Astrocyte (in vitro differentiated cells and primary cell): ENCODE measurements at places on chromosomes 11 and 22. TPM values are rescaled to one million over a fixed set of nuclear protein-coding genes. Genes with fewer than 3 reads are reported as not detected.

- H3K36me3 ChIP-seq, result no peaks in the 10 kb centered on the region
- DNase-seq, result no peak
- H3K27ac ChIP-seq, result no peak overlapping the region
- H3K27me3 ChIP-seq, result peaks cover 5% of the 10 kb centered on the region
Observed at GRCh38 chr11:65588199-65589054, 7.2 kb downstream of the KCNK7 start.

GRCh38 chr11:14789879-14790484 lies 102.0 kb downstream of the CYP2R1 start:
- no peak overlapping the region for H3K4me3 ChIP-seq
- H3K4me1 ChIP-seq, result no peaks in the 10 kb centered on the region
- no peaks in the 10 kb centered on the region for H3K27me3 ChIP-seq
- H3K27ac ChIP-seq, result no peak overlapping the region

- H3K27ac ChIP-seq, result no peak overlapping the region
- DNase-seq, result no peak
- no peaks in the 10 kb centered on the region for H3K36me3 ChIP-seq
- no peaks in the 10 kb centered on the region for H3K27me3 ChIP-seq
Observed at GRCh38 chr11:71214553-71215424, 37.6 kb downstream of the SHANK2 start.

DNA sequence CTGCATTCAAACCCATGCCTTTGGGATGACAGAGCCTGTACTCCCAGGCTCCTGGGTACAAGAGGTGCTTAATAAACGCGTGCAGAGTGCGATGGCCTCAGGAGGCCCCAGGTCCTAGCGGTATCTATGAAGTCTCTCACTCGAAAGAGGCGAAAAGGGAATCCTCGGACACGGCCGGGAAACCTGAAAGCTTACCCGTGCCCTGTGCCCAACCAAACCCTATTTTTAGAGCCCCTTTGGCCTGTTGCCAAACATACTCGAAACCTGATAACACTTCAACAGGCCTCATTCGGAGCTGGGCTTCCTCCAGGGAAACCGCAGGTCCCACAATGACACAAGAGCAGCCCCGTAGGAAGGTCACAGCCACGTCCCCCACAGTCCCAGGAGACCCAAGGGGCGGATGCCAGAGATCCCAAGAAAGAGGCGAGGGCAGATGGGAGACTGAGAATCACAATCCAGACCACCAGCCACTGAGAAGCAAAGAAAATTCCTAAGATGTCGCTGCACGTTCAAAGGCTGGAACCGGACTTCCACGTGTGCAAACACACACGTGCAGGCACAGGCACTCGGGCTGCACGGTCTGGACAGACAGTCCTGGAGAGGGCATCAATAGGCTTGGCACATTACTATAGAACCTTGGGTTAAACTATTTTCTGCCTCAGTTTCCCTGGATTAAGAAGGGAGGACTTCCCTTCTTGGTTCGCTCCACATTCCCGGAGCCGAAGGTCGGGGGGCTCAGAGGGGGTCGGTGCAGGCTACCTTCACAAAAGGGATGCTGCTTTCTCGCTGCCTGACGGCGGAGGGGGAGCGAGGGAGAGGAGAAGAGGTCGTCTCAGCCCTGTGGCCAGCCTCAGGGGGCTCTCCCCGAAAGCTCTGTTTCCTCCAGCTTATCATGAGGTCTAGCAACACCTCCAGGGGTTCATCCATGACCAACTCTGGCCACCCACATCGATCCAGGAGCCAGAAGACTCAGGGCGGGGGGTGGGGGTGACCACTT lies 8.2 kb downstream of the PDGFB start:
- H3K27me3 ChIP-seq, result peaks cover 8% of the 10 kb centered on the region
- H3K4me3 ChIP-seq, result no peak overlapping the region
- no peaks in the 10 kb centered on the region for H3K36me3 ChIP-seq

- no peaks in the 10 kb centered on the region for H3K4me1 ChIP-seq
- no peaks in the 10 kb centered on the region for H3K27me3 ChIP-seq
- H3K27ac ChIP-seq, result no peak overlapping the region
- DNase-seq, result peak; percentile 53
- no peaks in the 10 kb centered on the region for H3K36me3 ChIP-seq
Observed at GRCh38 chr11:16346975-16347374, 9.4 kb downstream of the SOX6 start.

DNA sequence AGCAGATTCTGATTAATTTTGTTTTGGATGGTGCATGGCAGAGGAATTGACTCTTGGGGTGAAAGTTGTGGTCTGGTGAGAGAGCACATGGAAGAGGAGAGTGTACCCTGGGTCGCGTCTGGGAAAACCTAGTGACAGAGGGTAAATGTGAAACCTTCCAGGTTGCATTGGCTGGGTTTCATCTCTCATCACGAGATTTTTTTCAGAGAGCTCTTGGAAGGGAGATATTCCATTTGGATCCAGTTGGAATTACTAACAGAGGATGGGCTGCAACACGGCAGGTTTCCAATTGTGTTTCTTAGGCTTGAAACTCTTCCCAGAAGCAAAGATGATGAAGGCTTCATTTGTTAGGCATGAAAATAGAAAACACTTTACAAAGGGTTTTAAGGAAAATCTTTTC lies 109.7 kb upstream of the MTMR2 start:
- H3K4me1 ChIP-seq, result peaks cover 5% of the 10 kb centered on the region
- no peaks in the 10 kb centered on the region for H3K27me3 ChIP-seq
- H3K27ac ChIP-seq, result no peak overlapping the region
- no peak overlapping the region for H3K4me3 ChIP-seq
- no peak for DNase-seq

GRCh38 chr11:129652835-129653234 lies 162.8 kb upstream of the TMEM45B start:
- no peaks in the 10 kb centered on the region for H3K4me1 ChIP-seq
- peak; percentile 78 for DNase-seq
- H3K27ac ChIP-seq, result no peak overlapping the region
- H3K36me3 ChIP-seq, result no peaks in the 10 kb centered on the region
- H3K27me3 ChIP-seq, result peaks cover 2% of the 10 kb centered on the region

GRCh38 chr22:22229683-22230420 lies 14.7 kb upstream of the VPREB1 start:
- H3K4me1 ChIP-seq, result no peaks in the 10 kb centered on the region
- H3K4me3 ChIP-seq, result no peak overlapping the region
- no peak for DNase-seq
- H3K27ac ChIP-seq, result no peak overlapping the region
- H3K27me3 ChIP-seq, result no peaks in the 10 kb centered on the region

DNA sequence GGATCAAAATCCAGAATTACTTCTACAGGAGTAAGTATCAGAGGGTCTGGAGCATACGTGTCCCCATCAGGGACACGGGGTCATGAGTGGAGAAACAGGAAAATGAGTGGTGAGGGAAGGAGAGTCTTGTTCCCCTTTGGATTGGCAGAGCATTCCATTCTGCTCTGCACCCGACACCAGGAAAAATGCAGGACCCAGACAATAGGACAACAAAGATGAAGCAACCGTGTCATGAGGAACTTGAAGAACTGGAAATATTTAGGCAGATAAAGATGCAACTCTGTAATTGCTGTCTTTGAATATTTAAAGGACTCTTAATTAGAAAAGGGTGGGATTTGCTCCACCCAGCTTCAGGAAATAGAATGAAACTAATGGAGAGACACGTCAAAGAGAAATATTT lies 89.0 kb upstream of the BLID start:
- no peaks in the 10 kb centered on the region for H3K36me3 ChIP-seq
- no peak for DNase-seq
- H3K4me1 ChIP-seq, result peaks cover 73% of the 10 kb centered on the region
- no peaks in the 10 kb centered on the region for H3K27me3 ChIP-seq
- peak overlapping the region; percentile 24 for H3K27ac ChIP-seq
- H3K4me3 ChIP-seq, result no peak overlapping the region

DNA sequence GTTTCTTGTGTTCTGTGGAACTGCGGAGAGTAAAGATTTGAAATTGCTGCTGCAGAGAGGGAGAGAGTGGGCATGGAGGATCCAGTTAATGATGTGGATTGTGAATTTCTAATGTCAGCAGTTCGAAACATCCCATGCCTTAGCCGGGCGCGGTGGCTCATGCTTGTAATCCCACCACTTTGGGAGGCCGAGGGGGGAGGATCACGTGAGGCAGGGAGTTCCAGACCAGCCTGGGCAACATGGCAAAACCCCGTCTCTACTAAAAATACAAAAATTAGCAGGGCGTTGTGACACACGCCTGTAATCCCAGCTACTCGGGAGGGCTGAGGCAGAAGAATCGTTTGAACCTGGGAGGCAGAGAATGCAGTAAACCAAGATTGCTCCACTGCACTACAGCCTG lies 1.1 kb upstream of the CAVIN3 start:
- H3K4me3 ChIP-seq, result peak overlapping the region; percentile 88
- H3K27ac ChIP-seq, result peak overlapping the region; percentile 98
- H3K4me1 ChIP-seq, result peaks cover 32% of the 10 kb centered on the region
- H3K27me3 ChIP-seq, result no peaks in the 10 kb centered on the region
- no peak for DNase-seq

- no peak for DNase-seq
- H3K36me3 ChIP-seq, result no peaks in the 10 kb centered on the region
- H3K27me3 ChIP-seq, result no peaks in the 10 kb centered on the region
- H3K4me1 ChIP-seq, result peaks cover 13% of the 10 kb centered on the region
Observed at GRCh38 chr22:38133331-38133730, 22.8 kb upstream of the BAIAP2L2 start.

- H3K27me3 ChIP-seq, result no peaks in the 10 kb centered on the region
- H3K4me1 ChIP-seq, result peaks cover 38% of the 10 kb centered on the region
Observed at GRCh38 chr22:37802310-37803194, 5.2 kb upstream of the GCAT start.

DNA sequence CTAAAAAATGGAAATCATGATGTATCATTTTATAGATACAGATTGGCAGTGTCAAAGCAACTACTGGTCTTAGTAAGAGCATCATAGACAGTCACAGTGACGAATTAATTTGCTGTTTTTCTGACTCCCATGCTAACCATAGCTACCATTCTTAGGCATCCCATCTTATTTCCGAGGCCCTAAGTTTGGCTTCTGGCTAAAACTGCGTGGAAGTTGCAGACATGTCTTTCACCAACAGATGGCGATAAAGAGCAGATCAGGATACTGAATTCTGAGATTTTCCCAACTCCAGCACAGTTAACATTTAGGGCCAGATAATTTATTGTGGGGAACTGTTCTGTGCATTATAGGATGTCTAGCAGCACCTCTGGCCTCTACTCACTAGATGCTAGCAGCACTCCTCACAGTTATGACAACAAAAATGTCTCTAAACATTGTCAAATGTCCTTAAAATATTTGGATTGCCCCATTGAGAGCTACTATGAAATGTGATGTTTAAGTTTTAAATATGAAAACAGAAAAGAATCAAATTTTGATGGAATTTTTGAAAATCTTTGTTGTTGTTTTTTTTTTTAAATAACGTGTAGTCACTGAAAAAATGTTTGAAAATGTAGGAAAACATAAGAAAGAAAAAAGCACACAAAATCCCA lies 16.3 kb downstream of the OR2AG2 start:
- H3K27me3 ChIP-seq, result no peaks in the 10 kb centered on the region
- DNase-seq, result no peak
- H3K36me3 ChIP-seq, result no peaks in the 10 kb centered on the region
- no peak overlapping the region for H3K27ac ChIP-seq
- no peaks in the 10 kb centered on the region for H3K4me1 ChIP-seq

DNA sequence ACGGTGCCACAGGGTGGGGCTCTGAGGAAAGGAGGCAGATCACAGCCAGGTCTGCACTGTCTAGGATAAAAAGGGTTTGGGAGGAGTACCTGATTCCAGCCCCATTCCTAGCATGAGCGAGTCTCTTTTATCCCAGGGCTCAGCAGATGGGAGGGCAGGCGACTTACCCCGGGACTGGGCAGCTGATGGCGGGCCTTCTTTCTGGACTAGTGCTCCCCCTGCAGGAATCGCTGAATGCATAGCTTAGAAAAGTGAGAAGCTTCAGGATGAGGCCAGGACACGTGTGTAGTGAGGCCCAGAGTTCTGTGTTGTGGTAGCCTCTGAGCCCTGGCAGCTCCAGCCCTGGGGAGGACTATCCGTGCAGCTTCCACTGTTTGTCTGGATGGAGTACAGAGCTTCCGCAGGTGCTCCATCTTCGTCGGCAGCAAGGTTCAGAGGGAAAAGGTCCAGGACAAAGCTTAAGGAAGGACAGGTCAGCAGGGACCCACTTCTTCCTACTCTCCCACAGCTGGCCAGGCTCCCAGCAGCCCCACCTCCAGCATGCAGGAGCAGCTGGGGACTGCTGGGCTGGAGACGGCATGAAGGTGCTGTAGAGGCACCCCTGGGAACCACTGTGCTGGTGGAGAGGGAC lies 30.4 kb downstream of the COMMD9 start:
- no peak overlapping the region for H3K4me3 ChIP-seq
- no peak overlapping the region for H3K27ac ChIP-seq
- H3K4me1 ChIP-seq, result no peaks in the 10 kb centered on the region
- H3K36me3 ChIP-seq, result no peaks in the 10 kb centered on the region

DNA sequence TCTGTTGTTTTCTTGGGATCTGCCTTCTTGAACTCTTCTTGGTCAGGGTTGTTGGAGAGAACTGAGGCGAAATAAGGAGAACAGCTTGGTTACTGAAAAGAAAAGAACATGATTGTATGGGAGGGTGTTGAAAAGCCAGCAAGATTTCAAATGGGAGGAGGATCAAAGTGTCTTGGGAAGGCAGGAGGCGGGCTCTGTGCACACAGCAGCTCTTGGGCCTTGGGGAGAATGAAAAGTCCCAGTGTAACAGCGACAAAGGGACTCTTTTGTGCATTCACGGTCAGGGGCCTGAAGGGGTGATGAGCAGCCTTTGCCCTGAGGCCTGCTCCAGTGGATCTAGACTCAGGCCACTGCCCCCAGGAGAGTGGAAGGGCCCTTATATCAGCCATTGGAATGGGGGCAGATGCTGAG lies 135.4 kb downstream of the ADAMTS15 start:
- DNase-seq, result no peak
- H3K4me1 ChIP-seq, result peaks cover 35% of the 10 kb centered on the region
- H3K4me3 ChIP-seq, result no peak overlapping the region
- H3K36me3 ChIP-seq, result no peaks in the 10 kb centered on the region

DNA sequence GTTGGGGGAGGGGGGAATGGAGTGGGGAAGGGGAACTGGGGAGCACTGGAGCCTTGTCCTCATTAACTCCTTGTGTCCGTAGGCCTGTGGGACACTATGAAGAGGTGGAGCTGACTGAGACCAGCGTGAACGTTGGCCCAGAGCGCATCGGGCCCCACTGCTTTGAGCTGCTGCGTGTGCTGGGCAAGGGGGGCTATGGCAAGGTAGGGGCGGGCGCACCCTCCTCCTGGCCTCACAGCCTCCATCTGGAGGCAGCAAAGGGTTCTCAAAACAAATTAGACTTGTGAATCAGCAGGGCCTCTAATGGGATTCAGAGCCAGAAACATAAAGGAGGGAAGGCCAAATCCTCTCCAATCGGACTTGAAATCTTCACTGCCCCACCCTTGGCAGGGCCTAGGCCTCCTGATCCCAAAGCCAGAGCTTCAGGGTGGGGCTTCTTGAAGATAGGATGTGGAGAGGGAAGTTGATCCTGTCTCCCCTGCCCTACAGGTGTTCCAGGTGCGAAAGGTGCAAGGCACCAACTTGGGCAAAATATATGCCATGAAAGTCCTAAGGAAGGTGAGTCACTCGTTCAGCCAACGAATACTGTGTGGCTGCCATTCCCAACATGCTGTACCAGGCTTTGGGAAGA lies 859 bp downstream of the RPS6KB2 start:
- H3K27me3 ChIP-seq, result no peaks in the 10 kb centered on the region
- peak overlapping the region; percentile 85 for H3K27ac ChIP-seq
- H3K36me3 ChIP-seq, result peaks cover 6% of the 10 kb centered on the region
- H3K4me1 ChIP-seq, result peaks cover 14% of the 10 kb centered on the region

Gene RHOG
- 54.5 and 54.7 TPM in 2 replicates for total RNA-seq

Gene KDM4D
- total RNA-seq, result 0.72 and 0.93 TPM in 2 replicates

Gene RTN4RL2
- 0.50 and 0.65 TPM in 2 replicates for total RNA-seq

Gene IL10RA
- 0.12 and 0.73 TPM in 2 replicates for total RNA-seq

Gene GAB4
- total RNA-seq, result not detected in 2 replicates

Gene EIF1AD
- total RNA-seq, result 35.9 and 42.7 TPM in 2 replicates

Gene MS4A4E
- not detected in 2 replicates for total RNA-seq

Gene OR2AG2
- total RNA-seq, result 0.07 and 0.27 TPM in 2 replicates

Gene KCNE3
- total RNA-seq, result 0.31 and 0.59 TPM in 2 replicates

Gene OR51E2
- total RNA-seq, result 0.27 and 0.38 TPM in 2 replicates

Gene PHETA2
- 0.12 and 0.18 TPM in 2 replicates for total RNA-seq
